NCI-H187 treated with DMSO at 0.1 percent for 48 hours (cell line): ENCODE measurements at places on chromosomes 4 and X.

- DNase-seq: no peak
These were observed 30.6 kb upstream of the ANTXR2 start for GRCh38 chr4:80103629-80104028.

DNA sequence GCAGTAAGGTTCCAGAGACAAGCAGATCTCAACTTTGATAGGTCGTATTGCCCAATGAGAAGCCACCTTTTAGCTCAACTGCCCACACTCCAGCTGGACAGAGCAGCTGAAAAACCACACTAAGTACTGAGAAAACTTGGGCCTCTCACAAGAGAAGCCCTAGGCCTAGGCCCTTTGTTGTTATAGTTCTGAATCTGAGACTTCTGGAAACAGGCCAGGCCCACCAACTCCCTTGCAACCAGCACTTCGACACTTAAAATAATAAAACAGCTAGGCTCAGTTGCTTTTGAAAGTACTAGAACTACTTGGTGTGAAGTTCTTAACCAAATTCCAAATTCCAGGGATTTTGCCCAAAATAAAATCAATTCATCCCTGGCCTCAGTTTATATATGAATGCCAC lies 13.5 kb upstream of the RTL5 start:
- no peak for DNase-seq

DNA sequence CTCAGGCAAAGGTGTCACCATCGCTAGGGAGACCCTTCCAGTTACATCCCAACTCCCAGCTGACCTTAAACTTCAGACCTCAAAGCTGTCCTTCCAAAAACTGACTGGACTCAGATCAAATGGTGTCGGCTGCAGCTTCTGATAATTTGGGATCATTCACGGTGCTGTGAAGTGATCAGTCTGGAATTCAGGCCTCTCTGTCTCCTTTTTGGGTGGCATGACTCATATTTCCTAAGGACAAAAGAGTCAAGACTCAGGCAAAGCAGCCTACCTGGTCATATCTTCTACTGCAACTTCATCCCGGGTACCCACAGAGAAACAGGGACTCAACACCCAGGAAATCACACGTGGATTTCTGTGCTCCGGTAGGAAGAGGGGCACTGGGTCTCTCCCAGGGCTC lies 87.6 kb downstream of the SORCS2 start:
- no peak for DNase-seq

GRCh38 chr4:91894006-91894405 lies 409.8 kb upstream of the GRID2 start:
- no peak for DNase-seq

GRCh38 chr4:77501851-77502250 lies 103.8 kb upstream of the CXCL13 start:
- no peak for DNase-seq

GRCh38 chr4:88830598-88830997 lies 133.0 kb upstream of the NAP1L5 start:
- no peak for DNase-seq

DNA sequence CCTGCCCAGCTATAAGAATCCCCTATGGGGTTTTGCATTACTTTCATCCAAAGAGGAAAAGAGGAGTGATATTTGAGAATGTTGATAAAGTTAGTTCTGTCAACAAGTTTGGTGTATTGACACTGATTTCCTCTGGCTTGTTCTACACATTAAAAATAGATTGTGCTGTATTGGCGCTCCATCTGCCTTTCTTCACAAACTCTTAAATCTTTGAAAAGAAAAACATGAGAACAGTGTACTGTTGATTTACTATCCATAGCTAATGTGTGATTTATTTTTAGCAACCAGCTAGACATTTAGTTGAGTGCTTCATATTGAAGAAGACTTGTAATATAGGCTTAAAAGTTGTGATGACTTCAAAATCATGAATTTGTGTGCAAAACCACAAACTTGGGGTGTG lies 261.2 kb upstream of the ANKRD50 start:
- DNase-seq: no peak

DNA sequence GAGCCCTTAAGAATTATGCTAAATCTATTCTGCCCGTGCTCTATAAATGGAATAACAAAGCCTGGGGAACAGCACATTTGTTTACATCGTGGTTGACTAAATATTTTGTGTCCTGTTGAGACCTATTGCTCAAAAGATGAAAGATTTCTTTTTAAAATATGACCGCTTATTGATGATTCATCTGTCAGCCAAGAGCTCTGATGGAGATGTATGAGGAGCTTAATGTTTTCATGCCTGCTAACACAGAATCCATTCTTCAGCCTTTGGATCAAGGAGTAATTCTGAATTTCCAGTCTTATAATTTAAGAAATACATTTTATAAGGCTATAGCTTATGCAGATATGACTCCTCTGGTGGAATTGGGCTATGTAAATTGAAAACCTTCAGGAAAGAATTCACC lies 271.3 kb upstream of the FAT4 start:
- DNase-seq: no peak

DNA sequence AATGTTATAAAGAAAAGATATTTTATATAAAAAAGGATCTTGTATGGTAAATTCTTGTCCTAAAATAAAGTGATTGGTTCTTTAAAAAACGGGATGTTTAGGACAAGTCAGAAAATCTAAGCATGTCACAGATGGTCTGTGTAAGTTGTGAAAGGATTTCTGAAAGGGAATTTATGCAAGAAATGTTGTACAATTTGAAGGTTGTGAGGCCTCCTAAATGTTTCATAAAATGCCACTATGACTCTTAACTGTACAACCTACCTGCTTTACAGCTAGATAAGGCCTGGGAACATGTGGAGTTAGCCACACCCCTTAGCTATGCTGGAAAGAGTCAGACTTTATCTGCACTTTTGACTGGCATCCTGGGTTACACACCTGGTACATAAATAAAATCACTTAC lies 951.5 kb upstream of the POU3F4 start:
- DNase-seq: no peak

GRCh38 chr4:120139392-120139791 lies 72.7 kb upstream of the MAD2L1 start:
- DNase-seq: no peak

DNA sequence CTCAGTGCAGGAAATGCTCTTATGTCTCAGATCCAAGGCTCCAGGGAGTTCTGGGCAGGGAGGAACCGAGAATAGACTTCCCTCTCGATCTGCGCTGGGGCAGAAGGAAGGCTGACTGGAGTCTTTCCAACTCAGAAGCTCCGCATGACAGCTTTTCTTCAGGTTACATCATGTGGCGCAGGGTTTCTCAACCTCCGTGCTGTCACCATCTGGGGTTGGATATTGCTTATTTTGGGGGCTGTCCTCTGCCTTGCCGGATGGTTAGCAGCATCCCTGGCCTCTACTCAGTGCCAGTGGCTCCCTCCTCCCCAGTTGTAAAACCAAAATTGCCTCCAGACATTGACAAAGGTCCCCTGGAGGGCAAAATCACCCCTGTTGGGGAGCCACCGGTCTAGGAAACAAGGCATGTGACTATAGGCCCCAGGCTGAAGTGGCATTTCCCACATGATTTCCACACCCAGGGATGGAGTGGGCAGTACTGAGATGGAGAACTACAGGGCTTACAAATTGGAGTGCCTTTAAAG lies 21.4 kb downstream of the REELD1 start:
- DNase-seq: no peak

GRCh38 chr4:87011340-87012034 lies 76.7 kb downstream of the AFF1 start:
- DNase-seq: no peak

DNA sequence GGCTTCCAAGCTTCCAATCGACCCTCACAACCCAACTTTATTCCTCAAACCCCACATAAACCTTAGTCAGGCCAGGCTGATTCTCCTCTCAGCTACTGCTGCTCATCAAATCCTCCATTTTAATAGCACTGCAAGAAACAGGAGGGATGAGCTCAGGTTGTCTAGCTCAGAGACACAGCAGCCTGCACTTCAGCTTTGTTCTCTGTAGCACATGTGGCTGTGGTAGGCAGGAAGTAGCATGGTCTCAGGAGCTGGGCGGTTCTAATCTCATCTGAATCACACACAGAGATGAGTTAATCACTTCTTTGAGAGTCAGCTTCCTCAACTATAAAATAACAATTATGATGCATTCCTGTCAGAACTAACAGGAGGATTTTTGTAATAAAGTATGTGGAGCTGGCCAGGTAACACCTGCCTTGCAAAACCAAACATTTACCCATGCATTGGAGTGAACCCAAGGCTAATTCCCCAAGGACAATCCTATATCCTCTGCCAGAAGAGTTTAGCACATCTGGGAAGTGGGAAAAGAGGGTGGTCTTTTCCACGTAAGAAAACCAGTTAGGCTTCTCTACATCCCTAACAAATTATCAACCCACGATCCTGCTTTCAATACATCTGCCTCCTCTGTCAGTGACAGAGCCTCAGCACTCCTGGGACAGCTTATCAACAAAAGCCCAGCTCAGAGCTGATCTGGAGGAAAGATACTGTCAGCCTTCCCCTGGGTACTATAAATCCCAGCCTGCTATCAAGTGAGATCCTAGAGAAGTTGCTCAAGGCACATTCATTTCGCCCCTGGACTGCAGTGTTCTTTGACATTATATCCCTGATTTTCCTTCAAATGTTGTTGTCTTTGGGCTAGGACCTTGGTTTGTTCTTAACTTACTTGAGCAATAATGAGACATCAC lies 32.8 kb downstream of the ELOVL6 start:
- DNase-seq: peak; percentile 5

- DNase-seq: no peak
These were observed 86.8 kb upstream of the ETNPPL start for GRCh38 chr4:108849611-108850168.
